NCI-H1092 treated with DMSO at 0.1 percent for 48 hours (cell line): ENCODE measurements at places on chromosomes 16 and 17.
A peak's percentile ranks its signal among the peaks of the same experiment; 100 is the strongest.

GRCh38 chr16:68642436-68643101 lies 2.5 kb upstream of the CDH3 start:
- peak; percentile 22 for DNase-seq

GRCh38 chr16:65260746-65261145 lies 138.9 kb upstream of the CDH11 start:
- no peak for DNase-seq

GRCh38 chr16:12511708-12512107 lies 292.0 kb downstream of the CPPED1 start:
- DNase-seq, result no peak

GRCh38 chr17:29016345-29017210 lies 10.7 kb upstream of the SEZ6 start:
- DNase-seq, result no peak

DNA sequence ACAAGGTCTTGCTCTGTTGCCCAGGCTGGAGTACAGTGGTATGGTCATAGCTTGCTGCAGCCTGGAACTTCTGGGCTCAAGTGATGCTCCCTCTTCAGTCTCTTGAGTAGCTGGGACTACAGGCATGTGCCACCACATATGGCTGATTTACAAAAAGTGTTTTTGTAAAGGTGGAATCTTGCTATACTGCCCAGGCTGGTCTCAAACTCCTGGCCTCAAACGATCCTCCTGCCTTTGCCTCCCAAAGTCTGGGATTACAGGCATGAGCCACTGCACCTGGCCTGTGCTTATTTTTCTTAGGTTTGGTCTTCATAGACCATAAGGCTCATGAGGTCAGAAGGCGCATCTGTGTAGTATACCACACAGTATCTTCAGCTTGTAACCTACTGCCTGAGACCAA lies 5.3 kb downstream of the CLEC19A start:
- DNase-seq, result no peak

GRCh38 chr16:67883146-67883871 lies 1.4 kb upstream of the NRN1L start:
- no peak for DNase-seq

DNA sequence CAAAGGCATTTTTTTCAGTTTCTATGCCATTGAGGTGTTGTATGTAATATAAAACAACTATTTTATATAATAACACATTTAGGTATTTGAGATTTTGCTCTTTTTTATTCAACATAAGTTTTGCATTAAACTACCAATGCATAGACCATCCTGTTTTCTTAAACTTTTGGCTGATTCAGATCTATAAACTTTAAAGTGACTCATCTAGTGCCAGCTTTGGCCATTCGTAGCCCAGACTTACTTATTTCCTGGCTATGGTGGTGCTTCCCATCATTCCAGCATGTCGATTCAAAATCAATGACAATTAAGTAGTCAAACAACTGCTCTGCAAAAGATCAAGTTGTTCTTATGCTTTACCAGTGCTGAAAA lies 3.1 kb downstream of the ERI2 start:
- DNase-seq, result no peak

DNA sequence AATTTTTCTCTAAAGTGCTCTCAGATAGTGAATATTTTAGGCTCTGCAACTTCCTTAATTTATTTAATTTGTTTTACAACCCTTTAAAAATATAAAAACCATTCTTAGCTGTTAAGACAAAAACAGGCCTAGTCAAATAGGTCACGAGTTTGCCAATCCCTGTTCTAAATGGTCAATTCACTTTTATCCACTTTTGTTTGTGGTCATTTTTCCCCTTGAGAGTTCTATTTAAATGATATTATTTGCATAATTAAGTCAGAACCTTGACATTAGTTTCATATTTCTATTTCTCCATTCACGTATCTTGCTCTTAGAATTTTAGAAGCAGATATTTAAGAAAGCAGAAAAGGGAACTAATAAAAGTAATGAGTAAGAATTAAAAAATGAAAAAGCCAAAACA lies 4.0 kb downstream of the AMFR start:
- DNase-seq, result no peak

- DNase-seq, result no peak
Observed at GRCh38 chr17:76972046-76972641, 103.9 kb downstream of the MGAT5B start.

DNA sequence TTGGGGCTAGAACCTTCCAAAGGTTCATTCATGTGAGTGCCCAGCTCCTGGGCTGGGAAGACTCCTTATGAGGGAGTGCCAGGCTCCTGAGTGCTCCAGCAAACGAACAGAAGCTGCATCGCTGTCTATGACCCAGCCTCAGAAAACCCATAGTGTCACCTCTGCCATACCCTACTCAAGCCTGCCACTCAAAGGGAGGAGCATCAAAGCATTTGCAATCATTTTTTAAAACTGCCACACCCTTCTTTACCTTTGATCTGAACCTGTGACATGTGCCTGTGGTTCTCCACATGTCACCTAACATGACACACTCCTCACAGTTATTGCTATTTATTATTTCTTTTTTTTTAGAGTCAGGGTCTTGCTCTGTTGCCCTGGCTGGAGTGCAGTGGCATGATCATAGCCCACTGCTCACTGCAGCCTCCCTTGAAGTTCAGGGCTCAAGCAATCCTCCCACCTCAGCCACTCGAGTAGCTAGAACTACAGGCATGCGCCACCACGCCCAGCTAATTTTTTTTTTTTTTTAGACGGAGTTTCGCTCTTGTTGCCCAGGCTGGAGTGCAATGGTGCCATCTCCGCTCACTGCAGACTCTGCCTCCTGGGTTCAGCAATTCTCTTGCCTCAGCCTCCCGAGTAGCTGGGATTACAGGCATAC lies 7.3 kb upstream of the KDM8 start:
- no peak for DNase-seq

DNA sequence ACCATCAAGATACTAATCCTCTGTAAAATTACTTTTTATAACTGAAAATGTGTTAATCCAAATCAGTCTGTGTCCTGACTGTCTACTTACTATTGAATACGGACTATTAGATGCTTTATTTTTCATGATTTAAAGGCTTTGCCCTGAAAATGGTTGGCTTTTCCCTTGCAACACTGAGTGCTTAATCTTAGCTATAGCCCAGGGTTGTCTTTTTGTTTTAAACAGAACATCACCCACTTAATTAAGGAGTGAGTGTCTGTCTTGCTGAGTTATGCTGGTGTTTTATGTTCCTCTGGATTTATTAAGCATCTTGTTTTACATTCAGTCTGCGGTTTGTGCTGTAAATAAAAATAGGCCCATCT lies 11.0 kb downstream of the FTO start:
- DNase-seq, result no peak

DNA sequence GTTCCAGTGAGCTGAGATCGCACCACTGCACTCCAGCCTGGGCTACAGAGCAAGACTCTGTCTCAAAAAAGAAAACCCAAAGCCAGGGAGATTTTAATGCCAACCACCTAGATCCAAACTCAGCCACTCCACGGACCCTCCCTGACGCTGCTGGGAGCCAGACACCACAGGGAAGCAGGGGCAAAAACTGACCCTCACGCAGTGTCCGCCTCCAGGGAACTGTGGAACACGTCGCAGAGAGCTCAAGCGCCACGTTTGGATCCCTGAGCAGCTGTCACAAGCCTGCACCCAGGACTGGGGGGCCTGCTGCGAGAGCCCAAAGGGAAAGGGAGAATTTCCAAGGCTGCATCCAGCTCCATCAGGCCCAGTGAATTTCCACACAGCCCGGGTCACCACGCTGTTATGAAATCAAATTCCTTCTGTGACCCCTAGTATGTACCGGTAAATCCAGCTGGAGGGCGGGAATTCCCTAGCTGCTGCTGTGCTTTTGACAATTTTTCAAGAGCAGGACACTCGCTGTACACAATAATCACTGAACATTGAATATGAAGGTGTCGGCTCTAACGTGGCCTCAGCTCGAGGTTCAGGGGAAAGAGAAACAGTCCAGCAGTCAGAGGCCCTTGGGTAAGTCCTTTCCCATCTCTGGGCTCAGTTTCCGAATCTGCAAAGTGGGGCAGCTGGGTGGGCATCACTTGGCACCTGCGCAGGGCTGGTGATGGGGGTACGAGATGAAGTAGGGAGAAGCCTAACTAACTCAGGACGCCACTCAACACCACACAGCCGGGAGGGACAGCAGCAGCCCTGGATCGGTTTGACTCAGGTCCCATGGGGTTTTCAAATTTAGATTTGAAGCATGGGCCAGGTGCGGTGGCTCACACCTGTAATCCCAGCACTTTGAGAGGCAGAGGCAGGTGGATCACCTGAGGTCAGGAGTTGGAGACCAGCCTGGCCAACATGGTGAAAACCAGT lies 8.6 kb downstream of the CARHSP1 start:
- no peak for DNase-seq

- DNase-seq, result peak; percentile 26
Observed at GRCh38 chr16:71479420-71479819, 9.7 kb downstream of the ZNF19 start.

DNA sequence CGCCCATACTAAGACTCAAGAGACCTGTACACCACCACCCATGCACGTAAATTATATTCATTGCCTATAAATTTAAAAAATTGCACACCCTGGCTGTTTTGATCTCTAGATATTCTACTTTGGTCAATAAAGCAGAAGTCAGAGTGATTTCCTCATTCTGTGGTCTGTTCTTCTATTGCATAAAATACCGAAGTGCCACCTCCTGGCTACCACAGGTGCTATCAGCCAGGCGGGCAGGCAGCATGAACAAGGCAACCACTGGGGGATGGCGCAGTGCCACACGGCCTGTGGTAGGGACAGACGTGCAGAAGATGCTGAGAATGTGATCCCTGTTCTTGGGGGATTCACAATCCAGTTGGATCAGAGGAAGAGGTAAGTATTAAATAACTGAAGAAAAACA lies 122.3 kb downstream of the CDK5R1 start:
- no peak for DNase-seq

DNA sequence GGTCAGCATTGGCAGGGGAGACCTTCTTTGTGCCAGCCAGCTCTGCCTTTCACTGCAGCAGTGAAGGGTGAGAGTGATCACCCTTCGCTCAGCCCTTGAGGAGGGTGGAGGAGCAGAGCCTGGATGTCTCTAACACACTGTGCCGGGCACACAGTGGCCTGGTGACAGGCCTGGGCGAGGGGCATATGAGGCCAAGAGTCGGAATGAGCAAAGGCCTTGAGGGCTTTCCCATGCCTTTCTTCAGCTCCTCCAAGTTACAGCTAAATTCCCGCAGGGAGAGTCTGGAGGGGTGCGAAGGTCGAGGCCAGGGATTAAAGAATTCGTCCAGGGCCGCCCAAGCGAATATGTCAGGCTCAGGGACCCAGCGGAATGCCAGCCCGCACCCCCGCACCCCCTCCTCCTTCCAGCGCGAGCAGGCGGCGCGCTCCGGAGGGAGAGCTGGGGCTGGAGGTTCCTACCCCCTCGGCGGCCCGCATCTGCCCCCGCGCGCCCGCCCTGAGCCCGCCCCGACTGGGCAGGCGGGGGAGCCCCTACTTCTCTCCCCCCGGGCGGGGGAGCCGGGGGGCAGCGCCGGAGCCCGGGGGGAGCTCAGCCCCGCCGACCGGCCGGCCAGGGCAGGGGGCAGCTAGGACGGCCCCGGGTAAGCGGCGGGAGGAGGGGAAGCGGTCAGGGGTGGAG lies at the start of gene RASL10B:
Gene RASL10B (plus strand): TSS at position 401 of the 678 bp plus-strand sequence. CDS start 3,546 bp downstream, outside the sequence.
- peak; percentile 46 for DNase-seq

- no peak for DNase-seq
Observed at GRCh38 chr17:39195568-39196160, 1.8 kb downstream of the CACNB1 start.

GRCh38 chr16:66662445-66663194 lies 33.9 kb downstream of the CMTM4 start:
- peak; percentile 1 for DNase-seq

- no peak for DNase-seq
Observed at GRCh38 chr16:72932050-72932449, 115.9 kb downstream of the ZFHX3 start.

DNA sequence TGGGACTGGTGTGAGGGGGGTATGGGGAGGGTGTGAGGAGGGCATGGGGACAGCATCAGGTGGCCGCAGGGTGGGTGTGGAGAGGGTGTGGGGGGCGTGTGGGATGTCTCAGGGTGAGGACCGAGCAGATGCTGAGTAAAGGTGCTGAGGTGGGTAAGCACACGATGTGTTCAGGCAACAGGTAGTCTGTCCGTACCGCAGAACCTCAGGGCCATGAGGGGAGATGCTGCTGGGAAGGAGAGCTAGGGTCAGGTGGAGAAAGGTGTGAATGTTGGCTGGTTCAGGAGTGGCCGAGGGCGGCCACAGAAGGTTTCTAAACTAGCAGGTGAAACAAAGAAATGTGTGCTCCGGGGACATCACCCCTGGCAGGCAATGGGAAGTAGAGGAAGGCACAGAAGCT lies 80.0 kb upstream of the CDH5 start:
- no peak for DNase-seq

DNA sequence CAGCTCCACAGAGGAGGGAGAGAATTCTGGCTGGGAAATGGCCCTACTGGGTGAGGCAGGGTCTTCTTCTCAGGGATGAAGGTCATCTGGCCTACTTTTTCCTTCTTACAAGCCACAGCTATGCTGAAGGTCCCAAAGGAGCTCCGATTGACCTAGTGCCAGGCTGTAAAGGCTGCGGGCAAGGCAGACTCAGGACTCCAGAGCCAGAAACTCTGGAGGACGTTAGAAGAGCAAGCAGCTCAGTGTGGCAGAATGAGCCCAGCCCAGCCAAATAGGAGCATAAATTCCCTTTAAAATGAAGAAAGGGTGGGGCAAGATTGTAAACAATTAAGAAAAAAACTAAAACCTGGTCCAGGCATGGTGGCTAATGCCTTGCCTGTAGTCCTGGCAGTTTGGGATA lies 20.1 kb upstream of the CNOT1 start:
- no peak for DNase-seq

DNA sequence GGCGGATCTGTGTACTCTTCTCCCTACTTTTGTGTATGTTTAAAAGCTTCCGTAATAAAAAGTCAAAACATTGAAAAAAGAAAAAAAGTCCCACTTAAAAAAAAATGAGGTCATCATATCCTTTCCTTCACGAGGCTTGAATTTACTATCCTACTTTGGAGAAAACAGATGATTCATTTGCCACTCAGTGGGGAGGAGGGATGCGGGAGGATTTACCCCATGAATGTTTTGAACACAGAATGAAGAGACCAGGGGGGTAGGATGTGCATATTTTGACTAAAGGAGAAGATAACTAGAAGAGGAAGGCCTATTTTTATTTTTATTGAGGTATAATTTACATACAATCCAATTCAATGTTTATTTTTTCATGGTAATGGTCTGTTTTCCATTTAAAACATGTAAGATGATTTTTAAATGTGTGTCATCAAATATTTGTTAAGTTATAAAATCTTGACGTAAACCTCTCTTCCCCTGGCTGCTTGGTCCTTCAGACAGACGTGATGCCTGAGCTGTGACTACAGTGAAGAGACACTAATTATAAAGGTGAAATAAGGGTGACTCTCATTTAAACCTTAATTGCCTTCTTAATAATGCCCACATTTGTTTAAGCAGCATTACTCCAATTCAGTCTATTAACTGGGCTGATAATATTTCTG lies 135.4 kb upstream of the AXIN2 start:
- no peak for DNase-seq
